ENCODE measurements at places on chromosomes 2 and 18. TPM values are rescaled to one million over a fixed set of nuclear protein-coding genes. Genes with fewer than 3 reads are reported as not detected.

- no peak for DNase-seq
These were observed 178.7 kb downstream of the CLIP4 start for GRCh38 chr2:29293830-29294438.

DNA sequence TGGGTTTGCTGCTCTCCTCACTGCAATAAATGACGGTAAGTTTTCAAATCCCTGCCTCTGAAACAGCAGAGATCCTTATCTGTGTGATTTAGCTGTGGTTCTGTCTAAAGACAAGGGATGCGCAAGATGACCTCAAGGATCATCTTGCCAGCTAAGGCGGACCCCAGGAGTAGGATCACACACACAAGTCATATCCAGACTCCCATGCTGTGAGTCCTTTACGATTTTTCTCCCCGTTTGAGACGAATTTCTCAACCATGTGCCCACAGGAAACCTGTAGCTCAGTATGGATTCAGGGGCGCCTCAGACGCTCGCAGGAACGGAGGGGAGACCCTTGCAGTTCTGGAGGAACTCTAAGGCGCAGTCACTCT, 11.1 kb upstream of the DCTN1 start:
- DNase-seq: no peak

GRCh38 chr2:166104773-166105172, 23.0 kb downstream of the SCN1A start:
- no peak for DNase-seq

GRCh38 chr18:71689416-71690160, 854.6 kb downstream of the CBLN2 start:
- no peak for DNase-seq

DNA sequence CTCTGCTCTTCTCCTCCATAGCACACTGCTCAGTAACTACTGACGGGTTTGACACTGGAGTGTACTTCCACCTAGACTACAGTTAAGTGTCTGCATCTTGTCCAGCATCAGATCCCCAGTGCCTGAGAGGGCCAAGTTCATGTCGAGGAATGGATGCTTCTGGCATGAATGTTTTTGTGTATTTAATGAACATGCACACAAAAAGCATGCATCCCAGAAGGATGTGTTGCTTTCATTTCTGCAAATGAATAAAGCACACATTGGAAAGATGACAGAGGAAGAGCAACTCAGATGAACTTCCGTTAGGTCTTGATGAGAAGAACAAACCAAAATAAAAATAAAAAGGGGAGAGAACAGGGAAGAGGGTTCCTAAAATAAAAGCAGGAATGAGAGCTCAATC, 27.9 kb downstream of the C2orf49 start:
- DNase-seq: no peak

DNA sequence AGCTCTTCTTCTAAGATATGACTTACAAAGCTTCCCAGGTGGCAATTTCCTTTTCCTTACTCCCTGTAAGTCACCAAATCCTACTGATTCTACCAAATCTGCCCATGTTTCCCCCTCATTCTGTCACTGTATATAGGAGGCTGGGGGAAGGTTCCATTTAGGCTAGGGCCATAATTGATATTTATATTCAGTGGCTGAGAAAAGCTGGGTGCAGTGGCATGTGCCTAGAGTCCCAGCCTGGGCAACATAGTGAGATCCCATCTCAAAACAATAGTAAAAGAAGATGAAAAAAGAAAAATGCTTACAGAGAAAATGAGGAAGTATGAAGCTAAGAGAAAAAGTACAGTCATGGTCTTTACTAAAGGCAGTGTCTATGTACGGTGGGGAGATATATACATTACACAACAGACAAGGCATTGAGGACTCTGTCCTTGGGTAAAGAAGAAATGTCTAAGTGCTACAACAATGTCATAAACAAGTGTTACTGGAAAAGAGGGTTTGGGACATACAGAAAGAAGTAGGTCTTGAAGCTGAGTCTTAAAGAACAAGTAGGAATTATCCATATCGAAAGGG, 4.8 kb downstream of the CWC22 start:
- no peak for DNase-seq

DNA sequence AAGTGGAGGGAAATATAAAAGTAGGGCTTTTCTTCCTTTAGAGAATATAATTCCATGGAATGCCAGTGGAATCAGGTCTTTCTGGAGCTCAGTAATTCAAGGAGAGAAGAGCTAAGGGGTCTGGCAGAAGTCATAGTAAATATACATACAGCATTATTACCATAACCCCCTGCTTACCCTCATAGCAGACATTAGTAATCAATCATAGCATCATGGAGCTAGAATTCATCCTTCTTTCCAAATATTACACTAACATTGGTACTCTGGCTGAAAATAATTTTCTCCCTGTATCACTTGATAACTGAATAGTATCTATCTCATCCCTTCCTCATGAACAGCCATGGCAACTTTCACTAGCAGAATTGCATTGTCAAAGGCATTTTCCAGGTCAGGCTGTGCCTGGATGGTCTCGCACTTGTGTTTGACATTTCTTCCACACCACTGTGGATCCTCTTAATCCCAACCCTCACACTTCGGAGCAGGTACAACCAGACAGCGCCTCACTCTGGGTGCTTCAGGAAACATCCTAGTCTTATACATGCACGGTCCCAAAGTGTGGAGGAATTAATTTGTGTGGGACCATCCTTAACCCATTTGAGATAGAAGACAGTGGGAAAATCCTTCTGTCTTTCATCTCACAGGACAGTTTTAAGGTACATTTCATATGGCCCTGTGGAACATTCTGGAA, 84.2 kb upstream of the SEC11C start:
- no peak for DNase-seq

DNA sequence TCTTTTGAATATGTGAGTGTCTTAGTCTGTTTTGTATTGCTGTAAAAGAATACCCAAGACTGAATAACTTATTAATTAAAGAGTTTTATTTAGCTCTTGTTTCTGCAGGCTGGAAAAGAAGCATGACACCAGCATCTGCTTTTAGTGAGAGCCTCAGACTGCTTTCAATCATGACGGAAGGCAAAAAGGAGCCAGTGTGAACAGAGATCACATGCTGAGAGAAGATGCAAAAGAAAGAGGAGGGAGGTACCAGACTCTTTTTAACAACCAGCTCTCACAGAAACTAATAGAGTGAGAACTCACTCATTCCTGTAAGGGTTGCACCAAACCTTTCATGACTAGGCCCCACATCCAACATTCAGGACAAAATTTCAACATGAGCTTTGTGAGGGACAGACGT, 101.6 kb upstream of the HNMT start:
- no peak for DNase-seq

- DNase-seq: no peak
These were observed 16.2 kb upstream of the GPC1 start for GRCh38 chr2:240419271-240419670.

- no peak for DNase-seq
These were observed 315.9 kb downstream of the DSEL start for GRCh38 chr18:67200665-67201064.

DNA sequence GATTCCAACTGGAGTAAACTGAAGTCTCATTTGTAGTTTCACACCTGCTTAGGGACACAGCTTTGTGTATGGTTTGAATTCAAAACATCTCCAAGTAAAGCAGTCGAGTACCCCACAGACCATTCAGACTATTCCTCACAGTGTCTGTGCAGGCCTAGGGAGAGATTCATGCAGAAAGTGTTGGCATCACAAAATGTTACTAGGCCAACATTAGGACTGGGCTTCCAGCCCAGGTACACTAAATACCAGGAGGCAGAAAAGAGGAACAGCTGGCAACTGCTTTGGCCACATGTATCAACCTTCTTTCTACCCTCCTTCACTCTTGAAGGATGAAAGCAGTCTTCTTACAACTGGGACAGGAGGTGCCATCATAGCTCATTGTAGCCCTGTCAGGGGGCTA, 270.4 kb upstream of the TMEFF2 start:
- DNase-seq: no peak

GRCh38 chr2:35783723-35784122, 571.9 kb upstream of the CRIM1 start:
- no peak for DNase-seq

SERPINB13 gene
- total RNA-seq: not detected

TMEM247 gene
- total RNA-seq: not detected

CRYBA2 gene
- not detected for total RNA-seq

ICOS gene
- 36.1 TPM for total RNA-seq

IL1RL1 gene
- not detected for total RNA-seq

SLC9A2 gene
- total RNA-seq: not detected

ZNF396 gene
- total RNA-seq: 7.3 TPM
